Vagina (tissue), 2 donors: ENCODE measurements at places on chromosomes 5 and 9.

DNA sequence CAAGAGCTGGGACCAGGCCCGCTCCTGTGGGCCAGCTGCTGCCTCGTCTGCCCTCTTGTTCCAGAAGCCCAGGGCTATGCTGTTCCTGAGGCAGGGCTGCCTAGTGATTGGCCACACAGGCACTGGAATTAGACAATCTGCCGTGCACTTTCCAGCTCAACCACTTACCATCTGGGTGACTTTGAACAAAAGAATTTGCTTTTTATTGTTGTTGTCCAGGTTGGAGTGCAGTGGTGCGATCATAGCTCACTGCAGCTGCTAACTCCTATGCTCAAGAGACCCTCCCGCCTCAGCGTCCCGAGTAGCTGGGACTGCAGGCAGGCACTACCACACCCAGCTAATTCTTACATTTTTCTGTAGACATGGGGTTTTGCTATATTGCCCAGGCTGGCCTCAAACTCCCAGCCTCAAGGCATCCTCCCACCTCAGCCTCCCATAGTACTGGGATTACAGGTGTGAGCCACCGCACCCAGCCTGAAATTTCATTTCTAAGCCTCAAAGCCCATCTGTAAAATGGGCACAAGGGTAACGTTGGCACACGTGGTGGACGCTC is 1.2 kb upstream of the NEK6 start:
- no peak for DNase-seq
- no peaks in the 10 kb centered on the region for H3K36me3 ChIP-seq
- H3K4me1 ChIP-seq, result peaks cover 51% of the 10 kb centered on the region
- no peaks in the 10 kb centered on the region for H3K27me3 ChIP-seq
- peak overlapping the region; percentile 75 for H3K27ac ChIP-seq
- no peak overlapping the region for H3K4me3 ChIP-seq

DNA sequence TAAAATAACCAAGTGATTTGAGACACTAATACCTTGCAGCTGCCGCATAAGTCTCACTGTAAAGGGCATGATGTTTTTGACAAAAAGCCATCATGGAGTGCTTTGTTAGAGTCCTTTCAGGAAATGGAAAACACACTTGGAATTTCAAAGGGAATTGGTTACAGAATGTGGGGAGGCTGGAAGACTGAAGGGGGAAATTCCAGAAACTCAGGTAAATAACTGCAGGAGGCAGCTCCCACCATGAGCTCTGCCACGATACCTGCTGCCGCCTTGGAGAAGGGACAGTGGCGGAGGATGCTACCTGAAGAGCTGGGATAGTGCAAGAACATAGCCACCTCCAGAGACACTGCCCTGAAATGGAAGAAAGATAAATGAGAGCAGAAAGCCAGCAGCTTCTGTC is 66.9 kb downstream of the PRKACG start:
- DNase-seq, result no peak
- H3K27ac ChIP-seq, result no peak overlapping the region
- H3K4me3 ChIP-seq, result no peak overlapping the region
- no peaks in the 10 kb centered on the region for H3K27me3 ChIP-seq
- no peaks in the 10 kb centered on the region for H3K4me1 ChIP-seq

GRCh38 chr5:14721990-14722656 is 57.6 kb downstream of the OTULIN start:
- no peak overlapping the region for H3K4me3 ChIP-seq
- H3K27ac ChIP-seq, result no peak overlapping the region
- H3K36me3 ChIP-seq, result no peaks in the 10 kb centered on the region
- no peaks in the 10 kb centered on the region for H3K27me3 ChIP-seq
- peaks cover 4% of the 10 kb centered on the region for H3K4me1 ChIP-seq

GRCh38 chr5:177526791-177527190 is 10.0 kb upstream of the DDX41 start:
- no peak overlapping the region for H3K27ac ChIP-seq
- no peak overlapping the region for H3K4me3 ChIP-seq
- no peak for DNase-seq
- H3K27me3 ChIP-seq, result no peaks in the 10 kb centered on the region

GRCh38 chr9:95091601-95092261 is 225.8 kb downstream of the FANCC start:
- no peak overlapping the region for H3K4me3 ChIP-seq
- H3K27me3 ChIP-seq, result no peaks in the 10 kb centered on the region
- peak overlapping the region; percentile 93 for H3K27ac ChIP-seq
- H3K4me1 ChIP-seq, result peaks cover 100% of the 10 kb centered on the region
- no peak for DNase-seq
- H3K36me3 ChIP-seq, result peaks cover 4% of the 10 kb centered on the region

DNA sequence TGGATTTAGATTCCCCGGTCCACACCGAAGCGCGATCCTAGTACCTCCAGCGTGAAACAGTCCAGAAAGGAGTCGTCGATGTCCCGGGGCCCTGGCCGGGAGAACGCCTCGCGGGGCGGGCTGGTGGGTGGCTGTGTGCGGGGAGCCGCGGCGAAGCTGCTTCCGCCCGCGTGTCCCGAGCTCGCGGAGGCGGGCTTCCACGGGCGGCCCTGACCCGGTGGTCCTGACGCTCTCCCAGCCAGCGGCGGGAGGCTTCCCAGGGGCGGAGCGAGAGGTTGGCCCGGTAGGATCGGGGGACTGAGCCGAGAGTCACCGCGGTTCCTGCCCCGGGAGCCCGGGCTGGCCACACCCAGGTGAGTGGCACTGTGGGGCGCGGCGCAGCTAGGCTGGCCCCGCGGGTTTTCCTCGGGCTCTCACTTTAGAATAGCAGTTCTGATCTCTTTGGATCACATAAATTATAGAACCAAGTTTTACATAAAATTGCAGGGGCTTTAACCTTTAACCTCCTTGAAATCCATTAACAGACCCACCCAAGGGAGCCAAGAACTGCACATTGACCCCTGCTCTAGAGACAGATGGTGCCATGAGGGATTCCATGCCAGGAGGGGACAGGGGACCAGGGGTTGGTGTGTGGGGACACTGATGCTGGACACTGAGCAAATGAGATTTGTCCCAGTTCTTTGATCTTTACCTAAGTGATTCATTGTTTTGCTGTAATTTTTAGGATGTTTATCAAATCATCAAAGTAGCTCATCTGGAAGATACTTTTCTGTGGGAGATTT is 29.2 kb upstream of the IL31RA start:
- no peak for DNase-seq
- no peaks in the 10 kb centered on the region for H3K27me3 ChIP-seq
- no peaks in the 10 kb centered on the region for H3K36me3 ChIP-seq

- no peaks in the 10 kb centered on the region for H3K36me3 ChIP-seq
- no peaks in the 10 kb centered on the region for H3K27me3 ChIP-seq
- H3K4me3 ChIP-seq, result no peak overlapping the region
- H3K4me1 ChIP-seq, result no peaks in the 10 kb centered on the region
These were observed 7.6 kb downstream of the HDHD3 start for GRCh38 chr9:113368982-113369854.

DNA sequence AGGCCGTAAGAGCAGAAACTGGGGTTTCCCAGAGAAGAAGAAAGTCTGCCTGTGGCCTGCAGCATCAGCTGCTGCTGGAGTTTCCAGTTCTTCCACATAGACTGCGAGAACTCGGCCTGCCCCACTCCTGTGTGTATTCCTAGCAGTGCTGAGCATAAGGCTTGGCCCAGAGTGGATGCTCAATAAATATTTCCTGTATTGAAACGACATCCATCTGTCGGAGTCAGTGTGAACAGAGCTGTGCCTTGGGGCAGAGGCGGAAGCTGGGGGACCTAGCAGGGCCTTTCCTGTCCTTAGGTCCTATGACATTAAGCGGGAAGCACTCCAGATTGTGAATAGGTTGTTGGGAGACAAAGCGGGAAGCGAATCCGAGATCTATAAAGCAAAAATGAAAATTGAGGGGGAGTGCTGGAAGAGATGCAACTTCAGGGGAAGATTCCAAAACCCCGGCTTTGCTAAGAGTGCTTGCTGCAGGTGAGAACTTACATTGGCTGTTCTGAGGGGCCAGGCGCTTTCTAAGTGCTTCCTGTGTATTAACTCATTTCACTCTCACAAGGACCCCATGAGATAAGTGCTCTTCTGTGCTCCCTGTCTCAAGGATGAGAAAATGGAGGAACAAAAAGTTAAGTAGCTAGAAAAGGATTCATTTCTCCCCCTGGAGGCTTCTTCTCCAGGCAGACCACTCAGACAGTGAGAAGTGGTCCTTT is 76.1 kb upstream of the CXCL14 start:
- no peak overlapping the region for H3K27ac ChIP-seq
- no peaks in the 10 kb centered on the region for H3K36me3 ChIP-seq
- DNase-seq, result peak; percentile 81
- H3K27me3 ChIP-seq, result no peaks in the 10 kb centered on the region
- no peak overlapping the region for H3K4me3 ChIP-seq
- peaks cover 10% of the 10 kb centered on the region for H3K4me1 ChIP-seq

DNA sequence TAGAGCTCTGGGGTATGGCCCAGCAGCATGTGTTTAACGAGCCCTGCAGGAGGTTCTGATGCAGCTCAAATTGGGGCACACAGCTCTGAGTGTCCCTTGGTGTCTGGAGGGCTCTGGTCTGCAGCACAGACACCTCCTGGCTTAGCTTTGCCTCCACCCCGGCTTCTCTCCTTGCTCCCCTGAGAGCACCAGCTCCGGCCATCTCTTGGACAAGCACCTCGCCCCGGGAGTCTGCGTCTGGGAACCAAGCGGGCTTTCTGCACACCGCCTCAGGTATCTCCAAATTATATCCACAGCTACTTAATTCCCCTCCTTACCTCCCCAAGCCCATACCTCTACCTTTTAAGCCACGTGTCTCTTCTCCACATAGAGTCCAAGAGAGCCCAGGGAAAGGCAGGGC is 83.7 kb upstream of the IRX4 start:
- H3K36me3 ChIP-seq, result no peaks in the 10 kb centered on the region
- H3K4me3 ChIP-seq, result no peak overlapping the region
- DNase-seq, result peak; percentile 77
- H3K27me3 ChIP-seq, result no peaks in the 10 kb centered on the region

- no peak overlapping the region for H3K4me3 ChIP-seq
- peaks cover 21% of the 10 kb centered on the region for H3K4me1 ChIP-seq
- DNase-seq, result no peak
- no peaks in the 10 kb centered on the region for H3K27me3 ChIP-seq
These were observed 250.2 kb upstream of the DMRT1 start for GRCh38 chr9:591292-591691.

GRCh38 chr9:18743971-18744370 is 270.0 kb downstream of the ADAMTSL1 start:
- DNase-seq, result no peak
- no peak overlapping the region for H3K27ac ChIP-seq
- no peak overlapping the region for H3K4me3 ChIP-seq
- no peaks in the 10 kb centered on the region for H3K27me3 ChIP-seq

- H3K4me3 ChIP-seq, result no peak overlapping the region
- H3K27ac ChIP-seq, result no peak overlapping the region
- H3K27me3 ChIP-seq, result no peaks in the 10 kb centered on the region
These were observed 25.9 kb upstream of the GLDC start for GRCh38 chr9:6671416-6671815.

GRCh38 chr5:61966997-61967396 is 339.0 kb upstream of the KIF2A start:
- H3K27ac ChIP-seq, result no peak overlapping the region
- no peak for DNase-seq

- H3K4me1 ChIP-seq, result peaks cover 23% of the 10 kb centered on the region
- no peak overlapping the region for H3K4me3 ChIP-seq
- no peaks in the 10 kb centered on the region for H3K36me3 ChIP-seq
- DNase-seq, result no peak
- no peak overlapping the region for H3K27ac ChIP-seq
- no peaks in the 10 kb centered on the region for H3K27me3 ChIP-seq
These were observed 96.2 kb upstream of the CCDC112 start for GRCh38 chr5:115392611-115393010.

- no peaks in the 10 kb centered on the region for H3K4me1 ChIP-seq
- H3K4me3 ChIP-seq, result no peak overlapping the region
- DNase-seq, result peak; percentile 56
- H3K27me3 ChIP-seq, result no peaks in the 10 kb centered on the region
These were observed 141.4 kb downstream of the MED10 start for GRCh38 chr5:6236858-6237481.

DNA sequence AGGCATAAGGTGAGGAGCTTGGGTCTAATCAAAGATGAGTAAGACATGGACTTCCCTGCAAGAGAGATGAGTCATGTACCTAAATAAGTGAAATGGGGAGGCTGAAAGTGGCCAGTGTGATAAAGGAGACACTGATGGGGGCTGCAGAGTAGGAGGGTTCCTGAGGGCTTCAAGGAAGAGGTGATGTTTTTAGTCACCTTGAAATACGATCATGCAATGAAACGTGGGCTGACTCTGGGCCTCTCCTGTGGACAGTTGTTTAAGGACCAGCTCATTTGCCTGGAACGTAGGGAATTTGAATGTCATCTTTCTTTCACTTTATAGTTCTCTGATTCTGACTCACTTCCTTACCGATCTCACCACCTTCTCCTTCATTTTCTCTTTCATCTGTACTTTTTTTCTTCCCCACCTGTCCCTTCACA is 49.6 kb upstream of the CPLX2 start:
- DNase-seq, result no peak
- H3K4me3 ChIP-seq, result no peak overlapping the region

GRCh38 chr5:138945421-138946240 is 70.5 kb upstream of the LRRTM2 start:
- no peak for DNase-seq
- H3K4me3 ChIP-seq, result no peak overlapping the region
- H3K27ac ChIP-seq, result no peak overlapping the region

GRCh38 chr9:107983181-107983603 is 493.6 kb upstream of the KLF4 start:
- H3K4me1 ChIP-seq, result peaks cover 17% of the 10 kb centered on the region
- H3K27me3 ChIP-seq, result no peaks in the 10 kb centered on the region
- no peaks in the 10 kb centered on the region for H3K36me3 ChIP-seq
- no peak for DNase-seq

GRCh38 chr5:115774684-115775083 is 41.8 kb downstream of the CDO1 start:
- H3K4me3 ChIP-seq, result no peak overlapping the region
- H3K27me3 ChIP-seq, result no peaks in the 10 kb centered on the region
- H3K36me3 ChIP-seq, result no peaks in the 10 kb centered on the region
- no peak overlapping the region for H3K27ac ChIP-seq

DNA sequence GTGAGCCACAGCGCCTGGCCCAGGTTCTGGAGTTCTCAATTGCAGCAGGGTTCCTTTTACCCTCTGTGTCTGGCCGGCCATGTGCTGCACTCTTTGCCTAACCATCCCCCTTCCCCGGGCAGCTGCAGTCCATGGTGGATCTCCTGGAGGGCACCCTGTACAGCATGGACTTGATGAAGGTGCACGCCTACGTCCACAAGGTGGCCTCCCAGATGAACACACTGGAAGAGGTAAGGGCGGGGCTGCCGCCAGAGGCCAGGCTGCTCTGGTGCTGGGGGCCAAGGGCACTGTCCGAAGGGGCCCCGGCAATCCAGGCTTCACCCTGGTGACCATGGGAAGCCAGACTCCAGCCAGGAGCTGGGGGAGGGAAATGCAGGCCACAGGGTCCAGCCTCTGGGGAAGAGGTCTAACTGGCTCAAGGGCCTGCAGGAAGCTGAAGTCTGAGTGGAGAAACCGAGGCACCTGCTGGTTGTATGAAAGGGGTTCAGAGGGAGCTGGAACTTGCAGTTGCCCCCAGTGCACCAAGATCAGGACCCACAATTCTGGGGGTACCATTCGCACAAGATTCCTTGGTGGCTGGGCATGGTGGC is 18.1 kb downstream of the OLFML2A start:
- H3K4me1 ChIP-seq, result peaks cover 58% of the 10 kb centered on the region
- no peaks in the 10 kb centered on the region for H3K27me3 ChIP-seq
- no peak overlapping the region for H3K4me3 ChIP-seq
- no peak for DNase-seq

- no peaks in the 10 kb centered on the region for H3K36me3 ChIP-seq
- no peak for DNase-seq
- no peak overlapping the region for H3K4me3 ChIP-seq
- peaks cover 7% of the 10 kb centered on the region for H3K4me1 ChIP-seq
- H3K27ac ChIP-seq, result no peak overlapping the region
These were observed 198.7 kb downstream of the C9orf50 start for GRCh38 chr9:129422032-129422842.
